Panc1 (cell line): ENCODE measurements at places on chromosomes 6 and 20. TPM values are rescaled to one million over a fixed set of nuclear protein-coding genes. Genes with fewer than 3 reads are reported as not detected.

ZFP64 gene
- 18.4 TPM for total RNA-seq

MLIP gene
- total RNA-seq = not detected

SGK2 gene
- 0.90 TPM for total RNA-seq

HLA-DRB5 gene
- not detected for total RNA-seq
